ENCODE measurements at places on chromosomes 1 and 21.

GRCh38 chr21:14616380-14617039, 70.4 kb upstream of the SAMSN1 start:
- no peak for DNase-seq

GRCh38 chr1:241457421-241457820, 62.1 kb downstream of the FH start:
- no peak for DNase-seq

- no peak for DNase-seq
Measured at GRCh38 chr1:44587796-44588460, 86.4 kb downstream of the TMEM53 start.

- no peak for DNase-seq
Measured at GRCh38 chr1:95033843-95034242, 38.9 kb downstream of the ALG14 start.

- DNase-seq: no peak
Measured at GRCh38 chr1:90579212-90579802, 137.8 kb downstream of the BARHL2 start.

DNA sequence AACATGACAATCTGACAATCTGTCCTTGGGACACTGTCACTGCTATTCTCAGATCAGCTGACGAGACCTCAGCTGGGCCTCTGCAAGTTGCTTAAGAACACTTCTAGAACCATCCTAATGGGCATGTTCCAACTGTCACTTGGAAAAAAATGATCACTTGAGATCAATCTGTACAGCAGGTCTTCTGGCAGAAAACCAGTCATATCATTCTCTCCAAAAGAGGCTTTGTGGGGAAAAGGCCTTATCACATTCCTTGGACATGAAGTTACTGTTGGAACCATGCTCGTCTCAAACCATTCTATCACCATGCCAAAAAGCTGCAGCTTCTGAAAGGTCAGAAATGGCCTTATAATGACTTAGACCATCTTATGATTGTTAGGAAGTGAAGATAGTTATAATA, 744.2 kb downstream of the USP25 start:
- DNase-seq: no peak

DNA sequence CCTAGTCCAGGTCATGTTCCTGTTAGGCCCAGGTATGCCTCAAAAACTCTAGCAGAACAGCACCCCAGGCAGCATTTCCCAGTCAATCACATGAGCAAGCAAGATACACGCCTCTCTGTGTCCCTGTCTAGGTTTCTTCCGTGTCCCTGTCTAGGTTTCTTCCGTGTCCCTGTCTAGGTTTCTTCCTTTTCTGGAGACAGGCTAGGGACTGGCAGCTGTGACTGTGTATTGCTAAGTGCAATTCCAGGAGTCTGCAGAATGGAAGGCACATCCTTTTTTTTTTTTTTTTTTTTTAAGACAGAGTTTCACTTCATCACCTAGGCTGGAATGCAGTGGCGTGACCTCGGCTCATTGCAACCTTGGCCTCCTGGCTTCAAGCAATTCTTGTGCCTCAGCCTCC, 77.6 kb downstream of the SETD4 start:
- DNase-seq: no peak

GRCh38 chr1:112508278-112509004, at the start of gene WNT2B:
Gene WNT2B, plus strand, starts transcription at chr1:112508965. Its CDS starts 298 bp downstream, at chr1:112509263.
- DNase-seq: no peak

- no peak for DNase-seq
Measured at GRCh38 chr21:41926117-41926806, 27.6 kb downstream of the C2CD2 start.

DNA sequence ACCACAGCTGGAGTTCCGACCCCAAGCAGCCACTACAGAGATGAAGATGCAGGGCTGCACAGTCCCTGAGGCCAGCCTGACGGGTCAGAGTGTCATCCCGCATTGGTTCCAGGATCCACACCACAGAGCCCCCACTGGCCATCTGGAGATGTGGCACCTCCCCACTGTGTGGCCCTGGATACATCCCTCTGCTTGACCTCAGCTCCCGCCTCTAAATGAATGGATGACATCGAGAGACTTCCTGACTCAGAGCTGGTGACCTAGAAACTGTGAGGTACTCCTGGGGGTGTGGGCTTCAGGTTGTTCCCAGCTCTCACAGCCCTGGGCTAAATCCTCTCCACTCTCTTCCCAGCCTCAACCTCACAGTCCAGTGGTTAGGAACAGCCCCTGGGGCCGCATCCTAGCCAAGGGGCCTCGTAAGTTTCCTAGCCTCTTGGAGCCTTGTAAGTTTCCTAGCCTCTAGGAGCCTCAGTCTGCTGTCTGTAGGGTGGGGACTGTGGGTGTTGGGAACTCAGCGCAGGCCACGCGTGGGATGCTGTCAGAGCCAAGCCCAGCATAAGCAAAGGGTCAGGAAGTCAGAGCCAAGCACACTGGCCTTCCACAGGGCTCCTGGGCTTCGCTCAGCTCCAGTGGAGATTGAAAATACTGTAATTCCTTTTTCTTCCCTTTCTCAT, 87.5 kb upstream of the RUNX3 start:
- no peak for DNase-seq

DNA sequence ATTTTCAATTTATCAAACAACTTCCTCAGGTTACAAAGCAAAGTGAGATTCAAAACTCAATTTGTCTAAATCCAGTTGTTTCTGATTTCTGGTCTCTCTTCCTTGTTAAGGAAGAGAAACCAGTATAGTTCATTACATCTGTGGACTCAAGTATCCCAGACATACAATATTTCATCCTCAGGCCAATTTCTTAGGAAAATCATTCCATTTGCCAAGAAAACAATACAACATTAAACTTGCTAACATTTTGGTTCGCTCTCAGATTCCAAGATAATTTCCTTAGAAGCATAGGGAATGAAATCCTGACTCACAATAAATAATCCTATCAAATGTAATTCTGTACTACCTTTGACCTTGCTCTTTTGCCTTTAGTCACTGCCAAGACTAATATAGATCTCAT, 11.2 kb upstream of the TTLL7 start:
- DNase-seq: no peak

- no peak for DNase-seq
Measured at GRCh38 chr21:40011371-40011770, 144.1 kb downstream of the PCP4 start.

DNA sequence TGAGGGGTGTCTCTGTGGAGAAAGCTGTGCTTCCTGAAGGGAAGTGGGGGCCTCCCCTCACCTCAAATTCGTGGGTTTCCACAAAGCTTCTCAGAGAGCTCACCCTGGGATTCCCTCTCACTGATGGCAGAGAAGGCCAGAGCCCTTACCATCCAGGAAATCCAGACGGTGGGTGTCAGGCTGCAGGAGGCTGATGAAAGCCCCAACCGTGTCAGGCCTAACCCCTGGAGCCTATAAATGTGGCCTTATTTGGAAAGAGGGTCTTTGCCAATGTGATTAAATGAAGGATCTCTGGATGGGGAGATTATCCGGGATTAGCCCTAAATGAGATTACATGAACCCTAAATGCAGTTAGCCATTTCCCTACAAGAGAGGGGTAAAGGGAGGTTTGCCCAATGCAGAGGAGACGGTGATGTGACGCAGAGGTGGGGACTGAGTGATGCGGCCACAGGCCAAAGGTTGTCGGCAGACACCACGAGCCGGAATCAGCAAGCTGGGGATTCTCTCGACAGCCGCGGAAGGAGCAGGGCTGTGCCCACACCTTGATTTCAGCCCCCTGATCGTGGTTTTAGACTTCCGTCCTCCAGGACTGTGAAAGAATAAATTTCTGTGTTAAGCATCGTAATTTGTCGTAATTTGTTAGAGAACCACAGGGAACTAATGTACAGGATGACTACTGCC, 82.6 kb downstream of the TOMM20 start:
- DNase-seq: no peak

- no peak for DNase-seq
Measured at GRCh38 chr1:19087737-19088594, 122.1 kb downstream of the UBR4 start.

Data from stimulated activated CD8-positive, alpha-beta memory T cell treated with anti-CD3 and anti-CD28 coated beads, Interleukin-4, amount 100 ng/mL, for 1 hour (primary cell).